ENCODE measurements at places on chromosomes 3 and 15. TPM values are rescaled to one million over a fixed set of nuclear protein-coding genes. Genes with fewer than 3 reads are reported as not detected.

The EFHB gene
- total RNA-seq = 0.24 TPM

The PRICKLE2 gene
- not detected for total RNA-seq

DNA sequence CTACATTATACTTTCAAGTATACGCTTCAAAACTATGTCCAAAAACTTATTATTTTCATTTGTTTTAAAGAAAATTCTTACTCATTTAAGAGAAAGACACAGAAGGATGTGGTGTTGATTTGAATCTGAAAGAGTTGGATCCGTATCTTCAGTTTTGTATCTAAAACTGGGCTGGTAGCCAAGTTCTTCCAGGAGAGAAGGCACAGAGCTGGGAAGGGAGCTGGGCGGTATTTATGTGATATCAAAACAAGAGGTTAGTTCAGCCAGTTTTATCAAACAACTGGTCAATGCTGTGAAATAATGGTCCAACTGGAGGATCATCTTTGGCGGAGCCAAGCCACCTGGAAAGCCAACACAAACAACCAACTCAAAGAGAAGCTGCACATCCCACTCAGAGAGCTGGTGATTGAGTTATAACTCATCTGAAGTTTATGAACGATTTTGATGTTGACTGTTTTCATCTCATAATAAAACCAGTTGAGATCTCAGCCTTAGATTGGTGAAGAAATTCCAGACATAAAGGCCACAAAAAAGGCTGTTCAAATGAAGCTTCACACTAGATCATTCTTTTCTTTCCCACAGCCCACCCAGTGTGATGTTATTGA is 489.6 kb upstream of the RASGRP1 start:
- no peak overlapping the region for H3K4me3 ChIP-seq
- DNase-seq = no peak
- no peaks in the 10 kb centered on the region for H3K4me1 ChIP-seq
- no peak overlapping the region for H3K27ac ChIP-seq
- no peaks in the 10 kb centered on the region for H3K36me3 ChIP-seq

DNA sequence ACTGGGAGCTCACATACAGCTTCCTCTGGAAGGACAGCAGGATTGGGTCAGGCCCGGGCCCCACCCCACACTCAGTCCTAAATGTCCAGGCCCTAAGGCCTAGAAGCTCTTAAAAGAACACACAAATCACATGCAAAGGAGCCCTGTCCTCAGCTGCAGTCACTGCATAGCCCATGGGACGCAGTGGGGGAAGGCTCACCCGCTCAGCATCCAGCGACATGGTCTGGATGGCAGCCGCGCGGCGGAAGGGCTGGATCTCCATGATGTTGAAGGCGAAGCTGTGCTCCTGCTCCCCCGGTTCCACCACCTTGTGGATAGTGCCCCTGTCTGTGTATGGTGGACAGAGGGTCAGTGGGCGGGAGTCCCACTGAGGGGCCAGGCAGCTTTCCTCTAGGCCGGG is 22.1 kb downstream of the SEMA7A start:
- no peak overlapping the region for H3K27ac ChIP-seq
- H3K4me3 ChIP-seq = no peak overlapping the region
- no peak for DNase-seq
- H3K36me3 ChIP-seq = peaks cover 52% of the 10 kb centered on the region
- peaks cover 24% of the 10 kb centered on the region for H3K4me1 ChIP-seq

DNA sequence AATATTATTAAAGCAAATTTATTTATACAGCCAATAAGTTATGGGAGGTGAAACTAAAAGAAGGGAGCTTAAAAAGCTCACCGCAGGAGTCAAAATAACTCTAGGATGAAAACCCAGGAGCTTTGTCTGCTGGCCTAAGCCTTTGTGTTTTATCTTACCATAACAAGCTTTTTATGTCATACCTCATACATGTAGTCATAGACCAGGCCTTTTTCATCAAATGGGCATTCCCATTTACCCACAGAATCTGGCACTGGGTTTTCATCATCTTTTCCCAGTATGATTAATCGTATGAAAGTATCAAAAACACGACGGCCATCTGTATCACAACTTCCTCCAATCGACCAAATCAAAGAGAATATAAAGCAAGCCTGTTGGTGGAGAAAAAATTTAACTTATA is 122.8 kb downstream of the DNAH12 start:
- H3K4me3 ChIP-seq = no peak overlapping the region
- no peaks in the 10 kb centered on the region for H3K36me3 ChIP-seq
- H3K27me3 ChIP-seq = peaks cover 20% of the 10 kb centered on the region
- H3K27ac ChIP-seq = no peak overlapping the region

- no peak overlapping the region for H3K27ac ChIP-seq
- H3K4me1 ChIP-seq = no peaks in the 10 kb centered on the region
- peaks cover 3% of the 10 kb centered on the region for H3K27me3 ChIP-seq
Measured at GRCh38 chr15:33296856-33297255, 13.9 kb upstream of the RYR3 start.

The IMPG2 gene
- total RNA-seq = 0.05 TPM

The IL12A gene
- 0.34 TPM for total RNA-seq

- H3K4me1 ChIP-seq = peaks cover 84% of the 10 kb centered on the region
- no peaks in the 10 kb centered on the region for H3K27me3 ChIP-seq
Measured at GRCh38 chr3:46297658-46298423, 55.6 kb downstream of the CCR3 start.

GRCh38 chr3:30658328-30659052 is 52.1 kb downstream of the TGFBR2 start:
- H3K27ac ChIP-seq = peak overlapping the region; percentile 96
- no peaks in the 10 kb centered on the region for H3K27me3 ChIP-seq
- H3K4me1 ChIP-seq = peaks cover 97% of the 10 kb centered on the region
- H3K36me3 ChIP-seq = peaks cover 79% of the 10 kb centered on the region
- H3K4me3 ChIP-seq = peak overlapping the region; percentile 85
- DNase-seq = no peak

DNA sequence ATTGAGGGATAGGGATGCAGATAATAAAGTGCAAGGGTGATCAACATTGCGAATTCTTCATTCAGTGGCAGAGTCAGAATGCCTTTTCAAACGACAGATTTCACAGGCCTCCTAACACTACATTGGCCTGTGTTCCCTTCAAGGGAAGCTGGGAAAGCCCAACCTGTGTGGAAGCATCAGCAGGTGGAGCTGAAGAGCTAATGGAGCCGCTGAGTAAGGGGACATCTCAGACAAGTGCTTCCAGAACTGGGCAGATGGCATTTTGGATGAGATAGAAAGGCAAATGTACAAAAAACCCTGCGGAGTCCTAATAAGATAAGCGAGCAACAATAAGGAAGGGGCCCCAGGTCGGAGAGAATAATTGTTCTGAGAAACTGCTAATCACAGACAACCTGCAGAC is 8.5 kb upstream of the SLC24A5 start:
- H3K27me3 ChIP-seq = peaks cover 14% of the 10 kb centered on the region
- no peaks in the 10 kb centered on the region for H3K36me3 ChIP-seq
- H3K27ac ChIP-seq = no peak overlapping the region
- H3K4me3 ChIP-seq = no peak overlapping the region

The TPM1 gene
- total RNA-seq = 9.7 TPM

DNA sequence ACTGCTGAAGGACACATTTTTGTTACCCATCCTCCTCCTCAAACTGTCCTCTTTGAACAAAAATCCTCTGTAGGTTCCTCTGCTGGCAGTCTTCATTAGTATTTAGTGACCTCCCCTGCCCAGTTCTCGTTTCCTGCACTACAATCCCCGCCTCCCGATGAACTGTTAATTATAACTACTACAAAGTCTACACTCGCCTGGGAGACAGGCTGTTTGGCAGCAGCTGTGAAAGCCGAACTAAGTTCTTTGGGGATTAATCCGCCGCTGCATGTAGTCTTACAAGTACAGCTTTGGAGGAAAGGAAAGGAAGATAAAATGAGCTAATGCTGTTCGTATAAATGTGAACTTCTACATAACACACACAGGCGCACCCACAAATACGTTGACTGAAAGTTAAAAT is 160.0 kb upstream of the WNT5A start:
- no peak overlapping the region for H3K27ac ChIP-seq
- no peak for DNase-seq
- no peaks in the 10 kb centered on the region for H3K27me3 ChIP-seq
- no peaks in the 10 kb centered on the region for H3K4me1 ChIP-seq

- no peak overlapping the region for H3K4me3 ChIP-seq
- H3K4me1 ChIP-seq = no peaks in the 10 kb centered on the region
- H3K27me3 ChIP-seq = peaks cover 38% of the 10 kb centered on the region
- DNase-seq = no peak
- no peaks in the 10 kb centered on the region for H3K36me3 ChIP-seq
- H3K27ac ChIP-seq = no peak overlapping the region
Measured at GRCh38 chr3:58544541-58544940, 7.6 kb upstream of the ACOX2 start.

DNA sequence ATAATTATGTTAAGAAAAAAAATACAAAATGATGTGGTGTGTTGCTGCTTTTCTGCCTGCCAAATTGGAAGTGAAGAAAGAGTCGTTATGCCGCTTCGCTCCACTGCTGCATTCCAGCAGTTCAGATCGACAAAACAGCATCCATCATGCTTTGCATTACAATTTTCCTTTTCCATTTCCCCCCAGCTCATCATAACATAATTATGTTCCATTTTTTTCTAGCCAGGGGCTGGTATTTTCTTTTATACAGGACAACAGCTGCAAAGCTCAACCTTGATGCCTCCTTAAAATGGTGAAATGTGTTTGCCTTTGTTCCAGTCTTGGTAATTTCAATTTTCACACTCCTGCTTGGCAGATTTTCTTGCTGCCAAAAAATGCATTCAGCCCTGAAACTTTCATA is 44.9 kb upstream of the KBTBD12 start:
- peaks cover 12% of the 10 kb centered on the region for H3K27me3 ChIP-seq
- no peak overlapping the region for H3K4me3 ChIP-seq

- no peak overlapping the region for H3K4me3 ChIP-seq
- DNase-seq = no peak
- no peak overlapping the region for H3K27ac ChIP-seq
- H3K36me3 ChIP-seq = no peaks in the 10 kb centered on the region
- H3K27me3 ChIP-seq = no peaks in the 10 kb centered on the region
- H3K4me1 ChIP-seq = no peaks in the 10 kb centered on the region
Measured at GRCh38 chr3:157914882-157915281, 191.3 kb downstream of the SHOX2 start.

The TLR9 gene
- total RNA-seq = not detected

The PLXNA1 gene
- 25.5 TPM for total RNA-seq

The TRIM42 gene
- not detected for total RNA-seq

DNA sequence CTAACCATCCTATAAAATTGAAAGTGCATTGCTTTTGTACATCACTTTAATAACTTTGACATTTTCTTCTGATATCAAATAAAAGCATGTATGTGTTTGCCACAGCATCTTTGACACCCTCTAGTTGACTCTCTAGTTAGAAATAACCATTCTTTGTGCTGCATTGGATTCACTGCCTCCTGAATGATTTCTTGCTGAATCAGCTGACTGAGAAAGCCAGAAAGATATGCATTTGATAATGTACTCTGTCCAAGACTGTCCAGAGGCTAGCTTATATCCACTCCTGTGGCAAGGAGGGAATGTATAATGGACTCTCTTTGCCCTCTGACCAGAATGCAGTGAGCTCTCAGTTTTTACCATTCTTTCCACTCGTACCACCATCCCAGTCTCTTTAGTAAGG is 6.2 kb downstream of the RAB11A start:
- no peak overlapping the region for H3K27ac ChIP-seq
- H3K36me3 ChIP-seq = peaks cover 39% of the 10 kb centered on the region
- H3K4me3 ChIP-seq = no peak overlapping the region
- H3K27me3 ChIP-seq = no peaks in the 10 kb centered on the region
- no peak for DNase-seq
- peaks cover 32% of the 10 kb centered on the region for H3K4me1 ChIP-seq

The ANKRD63 gene
- total RNA-seq = not detected

- peak overlapping the region; percentile 72 for H3K4me3 ChIP-seq
- no peaks in the 10 kb centered on the region for H3K27me3 ChIP-seq
- peak overlapping the region; percentile 84 for H3K27ac ChIP-seq
- peaks cover 81% of the 10 kb centered on the region for H3K4me1 ChIP-seq
- peaks cover 26% of the 10 kb centered on the region for H3K36me3 ChIP-seq
- DNase-seq = no peak
Measured at GRCh38 chr3:13009946-13010315, 63.3 kb downstream of the IQSEC1 start.

DNA sequence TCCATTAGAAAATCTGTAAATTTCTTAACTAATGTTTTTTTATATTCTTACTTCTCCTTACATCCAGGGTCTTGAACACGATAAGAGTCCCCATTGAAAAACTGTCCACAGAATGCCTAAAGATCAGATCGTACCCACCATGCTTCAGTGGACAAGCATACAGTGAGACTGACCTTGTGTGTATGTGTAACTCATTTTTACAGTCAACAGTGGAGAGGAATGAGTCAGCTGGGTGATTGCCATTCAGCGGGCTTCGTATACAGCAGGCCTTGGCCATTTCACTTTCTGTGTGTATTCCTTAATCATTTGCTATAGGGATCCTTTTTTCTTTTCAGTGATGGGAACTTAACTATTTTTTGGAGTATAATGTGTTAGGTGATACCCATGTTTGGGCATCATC is 10.6 kb downstream of the PARP14 start:
- H3K36me3 ChIP-seq = peaks cover 52% of the 10 kb centered on the region
- H3K4me1 ChIP-seq = peaks cover 44% of the 10 kb centered on the region
- H3K27ac ChIP-seq = no peak overlapping the region
- no peaks in the 10 kb centered on the region for H3K27me3 ChIP-seq
- no peak overlapping the region for H3K4me3 ChIP-seq

DNA sequence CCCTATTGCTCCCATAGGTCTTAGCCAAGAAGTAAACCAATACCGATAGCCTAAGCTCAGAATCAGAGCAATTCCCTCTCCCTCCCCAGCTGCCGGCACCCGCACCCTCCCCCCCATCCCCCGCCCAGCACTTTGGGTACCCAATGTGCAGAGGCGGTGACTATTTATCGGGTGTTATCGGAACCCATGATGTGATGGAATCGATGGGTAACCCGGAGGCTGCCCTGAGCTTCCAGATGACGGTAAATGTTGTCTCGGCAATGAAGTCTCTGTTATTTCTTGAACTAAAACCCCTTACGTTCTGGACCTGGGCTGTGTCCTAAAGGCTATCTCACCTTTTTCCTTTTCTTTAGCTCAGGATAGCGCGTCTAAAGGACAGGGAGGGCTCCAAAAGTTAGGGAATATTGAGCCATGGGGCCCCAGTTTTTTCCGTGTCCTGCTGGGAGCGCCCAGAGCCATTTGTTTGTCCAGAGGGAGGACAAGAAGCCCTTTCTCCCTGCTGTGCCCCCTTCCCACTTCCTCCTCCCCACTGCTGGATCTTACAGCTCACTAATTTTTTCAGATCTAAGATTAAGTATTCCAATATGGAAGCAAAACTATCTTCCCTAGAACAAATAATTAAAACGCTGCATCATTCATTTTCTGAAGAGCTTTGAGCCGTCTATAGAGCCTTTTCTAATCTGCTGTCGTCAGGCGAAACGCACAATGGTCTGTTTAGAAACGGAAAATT is 1.5 kb downstream of the SLITRK3 start:
- H3K27me3 ChIP-seq = peaks cover 58% of the 10 kb centered on the region
- peaks cover 2% of the 10 kb centered on the region for H3K36me3 ChIP-seq
- H3K27ac ChIP-seq = no peak overlapping the region
- DNase-seq = no peak
- H3K4me1 ChIP-seq = no peaks in the 10 kb centered on the region

All from activated T-helper 1 cell treated with anti-CD3 and anti-CD28 coated beads, Interleukin-12 subunit alpha, Interleukin-12 subunit beta, Interleukin-2, Interleukin-4 antibody, amounts not matched to agents 30 ng/mL and 10 ng/mL and 1 ng/mL, durations not matched to agents 14 hours and 24 hours and 36 hours (primary cell).